ENCODE measurements at places on chromosomes 4 and X. TPM values are rescaled to one million over a fixed set of nuclear protein-coding genes. Genes with fewer than 3 reads are reported as not detected.

The IQCM gene
- total RNA-seq, result not detected

GRCh38 chr4:128228845-128229795, 58.5 kb downstream of the PGRMC2 start:
- DNase-seq, result no peak

GRCh38 chr4:76066546-76066945, 8.0 kb upstream of the ART3 start:
- no peak for DNase-seq

GRCh38 chrX:46576458-46576857, 2.9 kb downstream of the CHST7 start:
- no peak for DNase-seq

GRCh38 chrX:7254144-7254543, 106.2 kb upstream of the PUDP start:
- DNase-seq, result no peak

DNA sequence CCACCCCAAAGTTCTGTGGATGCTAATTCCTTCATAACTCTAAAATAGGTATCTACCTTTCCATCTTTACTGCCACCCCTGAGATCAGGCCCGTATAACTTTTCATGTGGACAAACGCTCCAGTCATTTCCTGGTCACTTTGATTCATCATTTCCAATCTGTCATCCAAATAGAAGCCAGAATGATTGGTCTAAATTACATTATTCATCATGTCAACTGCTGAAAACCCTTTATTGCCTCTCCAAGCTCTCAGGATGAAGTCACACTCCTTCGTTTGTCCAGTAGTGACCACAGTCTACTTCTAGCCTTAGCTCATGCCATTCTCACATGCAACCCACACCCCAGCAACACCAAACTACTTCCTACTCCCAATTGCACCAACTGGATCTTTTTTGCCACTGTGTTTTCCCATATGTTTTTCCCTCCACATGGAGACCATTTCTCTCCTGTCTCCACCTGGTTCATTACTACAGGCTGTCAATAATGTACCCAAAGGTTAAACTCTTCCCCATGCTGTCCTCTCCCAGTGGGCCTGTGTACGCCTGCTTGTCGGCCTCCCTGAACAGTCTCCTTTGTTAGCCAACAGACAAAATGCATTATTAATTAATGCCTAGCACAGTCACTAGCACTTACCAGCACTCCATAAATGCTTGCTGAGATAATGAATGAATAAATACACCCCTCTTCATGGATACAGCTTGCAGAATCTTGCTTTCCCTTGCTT, 382.6 kb upstream of the NOCT start:
- DNase-seq, result no peak

The PHOX2B gene
- total RNA-seq, result not detected

- no peak for DNase-seq
These were observed 66.9 kb upstream of the ARSJ start for GRCh38 chr4:114046331-114046730.

The RAI2 gene
- total RNA-seq, result 3.5 TPM

The INPP4B gene
- total RNA-seq, result 10.2 TPM

- DNase-seq, result no peak
These were observed 23.0 kb downstream of the SH3D19 start for GRCh38 chr4:151302432-151302831.

- no peak for DNase-seq
These were observed 168.7 kb upstream of the GALNTL6 start for GRCh38 chr4:171644430-171645057.

DNA sequence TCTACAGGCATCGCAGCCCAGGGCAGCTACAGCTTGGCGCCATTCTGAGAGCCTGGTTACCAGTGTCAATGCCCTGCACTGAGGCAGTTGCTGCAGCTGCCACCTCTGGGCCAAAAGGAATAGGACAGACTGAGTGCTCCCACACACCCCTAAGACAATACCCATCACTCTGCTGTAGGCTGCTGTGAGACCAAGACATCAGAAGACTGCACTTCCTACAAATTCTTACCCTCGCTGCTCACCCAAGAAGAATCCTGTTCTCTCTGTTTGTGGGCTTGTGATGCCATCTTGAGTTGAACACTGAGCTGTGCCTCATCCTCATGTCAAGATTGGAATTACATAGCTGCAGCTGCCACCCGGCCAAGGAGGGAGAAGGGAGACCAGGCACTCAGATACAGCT, 1847.0 kb upstream of the PCDH10 start:
- no peak for DNase-seq

The CXCL6 gene
- 0.54 TPM for total RNA-seq

The MED14 gene
- 46.6 TPM for total RNA-seq

The TRPC5OS gene
- total RNA-seq, result not detected

- DNase-seq, result no peak
These were observed 9.3 kb downstream of the CETN2 start for GRCh38 chrX:152821145-152821765.

GRCh38 chr4:169869490-169869889, 111.7 kb upstream of the HPF1 start:
- DNase-seq, result no peak

The ATP1B4 gene
- 8.5 TPM for total RNA-seq

The CHM gene
- 11.0 TPM for total RNA-seq

Data from psoas muscle (tissue), 8 donors.